Activated T-helper 2 cell treated with anti-CD3 and anti-CD28 coated beads, Interferon-gamma antibody, Interleukin-2, Interleukin-4, amounts not matched to agents 10 μg/mL and 5 μg/mL and 100 μg/mL, durations not matched to agents 14 hours and 24 hours and 36 hours (primary cell): ENCODE measurements at places on chromosomes 7 and 10. TPM values are rescaled to one million over a fixed set of nuclear protein-coding genes. Genes with fewer than 3 reads are reported as not detected.

DNA sequence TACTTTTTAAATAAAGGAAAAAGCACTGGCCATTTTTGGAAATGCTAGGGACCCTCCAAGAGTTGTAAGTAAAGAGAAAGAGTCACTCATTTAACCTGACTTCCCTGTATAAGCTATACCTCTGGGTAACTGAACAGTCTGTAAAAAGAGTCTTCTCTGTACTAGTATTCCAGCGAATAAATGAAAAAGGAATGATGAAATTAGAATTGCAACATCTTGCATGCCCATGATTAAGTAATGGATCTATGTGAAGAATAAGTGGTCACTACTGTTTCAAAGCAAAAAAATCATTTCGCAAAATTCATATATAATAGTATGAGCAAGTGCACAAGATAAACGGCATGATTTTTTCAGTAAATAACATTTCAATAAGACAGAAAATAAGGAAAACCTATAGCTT lies 116.8 kb downstream of the ZFAND4 start:
- DNase-seq: no peak

GRCh38 chr10:50394832-50395231 lies 143.5 kb upstream of the ASAH2 start:
- DNase-seq: no peak

Gene ENTPD1
- 37.1 and 37.5 TPM in 2 replicates for total RNA-seq

- no peak for DNase-seq
Observed at GRCh38 chr7:153470004-153470671, 582.1 kb upstream of the DPP6 start.

Gene CAPZA2
- total RNA-seq: 128 and 147 TPM in 2 replicates

Gene TEX47
- total RNA-seq: not detected in 2 replicates

GRCh38 chr10:68180490-68180889 lies 51.4 kb downstream of the ATOH7 start:
- no peak for DNase-seq

Gene FFAR4
- total RNA-seq: not detected in 2 replicates

Gene ZP3
- 8.2 and 10.5 TPM in 2 replicates for total RNA-seq
